ENCODE measurements at places on chromosomes 5 and 9.
A peak's percentile ranks its signal among the peaks of the same experiment; 100 is the strongest.

GRCh38 chr5:82513738-82514137 is 235.6 kb upstream of the RPS23 start:
- DNase-seq = no peak

GRCh38 chr5:112440031-112440430 is 21.0 kb upstream of the EPB41L4A start:
- DNase-seq = no peak

DNA sequence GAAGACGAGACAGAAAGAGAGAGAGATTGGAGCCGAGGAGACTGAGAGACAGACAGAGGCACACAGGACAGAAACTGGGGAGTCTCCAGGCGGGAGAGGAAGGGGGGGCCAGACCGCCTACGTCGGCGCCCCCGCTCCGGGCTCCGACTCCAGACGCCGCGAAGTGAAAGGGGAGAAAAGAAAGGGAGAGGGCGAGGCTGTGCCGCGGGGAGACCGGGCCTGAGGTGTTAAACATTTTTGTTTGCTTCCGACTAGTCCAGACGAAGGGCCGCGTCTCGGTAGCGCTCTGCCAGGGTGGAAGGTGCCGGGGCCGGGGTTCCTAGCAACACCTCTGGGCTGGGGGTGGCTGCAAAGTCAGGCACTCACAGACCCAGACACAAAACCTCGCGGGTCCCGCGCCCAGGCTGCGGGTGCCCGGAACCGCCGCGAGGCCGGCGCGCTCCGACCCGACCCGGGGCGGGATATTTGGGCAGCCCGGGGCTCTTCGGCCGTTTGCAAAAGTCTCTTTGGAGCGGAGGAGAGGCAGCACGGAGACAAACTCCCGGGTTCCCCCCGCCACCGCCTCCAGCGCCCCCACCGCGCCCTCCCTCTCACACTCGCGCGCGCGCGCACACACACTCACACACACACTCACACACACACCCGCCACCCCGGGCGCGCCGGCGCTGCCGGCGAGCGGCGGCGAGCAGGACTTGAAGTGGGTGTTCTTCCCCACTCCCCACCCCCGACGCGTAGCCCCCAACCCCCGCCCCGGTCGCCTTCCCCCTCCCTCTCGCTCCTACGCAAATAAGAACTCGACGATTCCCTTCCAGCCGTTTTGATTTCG is 626 bp upstream of the FST start:
- peak; percentile 39 for DNase-seq

GRCh38 chr5:43140286-43140685 is 19.6 kb downstream of the ZNF131 start:
- no peak for DNase-seq

DNA sequence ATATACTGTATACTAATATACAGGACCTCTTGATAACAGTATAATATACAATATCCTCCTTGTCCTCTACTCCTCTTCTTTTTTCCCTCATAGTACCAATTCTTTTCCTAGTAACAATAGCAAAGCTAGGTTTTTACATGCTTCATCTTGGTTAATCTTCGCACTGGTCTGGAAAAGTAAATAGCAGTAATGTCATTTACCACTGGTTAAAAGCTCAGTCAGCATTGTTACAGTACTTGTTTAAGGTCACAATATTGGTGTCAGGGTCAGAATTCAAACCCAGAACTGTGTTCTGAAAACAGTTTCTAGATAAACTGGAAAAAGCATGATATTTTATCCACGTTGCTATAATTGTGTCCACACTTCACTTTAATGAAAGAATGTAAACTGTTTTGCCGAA is 692.4 kb upstream of the CDH6 start:
- DNase-seq = no peak

GRCh38 chr5:116709082-116709481 is 134.5 kb upstream of the SEMA6A start:
- DNase-seq = no peak

- DNase-seq = no peak
Measured at GRCh38 chr5:115553082-115553481, 8.5 kb upstream of the FEM1C start.

GRCh38 chr5:39005566-39006232 is 68.5 kb downstream of the RICTOR start:
- DNase-seq = no peak

DNA sequence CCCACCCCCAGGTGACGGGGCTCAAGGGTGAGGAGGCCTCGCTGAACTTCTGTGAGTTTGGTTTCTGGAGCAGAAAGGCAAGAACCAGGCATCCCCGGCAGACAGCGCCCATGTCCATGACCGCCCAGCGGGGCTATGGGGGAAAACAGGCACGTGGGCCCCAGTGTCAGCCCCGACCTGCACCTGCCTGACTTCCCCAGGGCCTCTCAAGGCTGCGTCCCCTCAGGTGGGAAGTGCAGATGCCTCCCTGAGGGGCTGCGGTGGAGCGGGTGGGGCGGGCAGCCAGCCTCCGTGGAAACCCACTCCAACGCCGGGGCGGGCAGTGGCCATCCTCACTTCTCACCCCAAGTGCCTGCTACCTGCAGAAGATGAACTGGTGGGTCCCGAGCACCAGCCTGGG is 6.9 kb upstream of the CARD9 start:
- DNase-seq = no peak

GRCh38 chr5:99022250-99022649 is 93.4 kb upstream of the CHD1 start:
- DNase-seq = no peak

- DNase-seq = peak; percentile 15
Measured at GRCh38 chr9:85045271-85045670, 375.7 kb downstream of the NTRK2 start.
